Activated CD8-positive, alpha-beta memory T cell treated with anti-CD3 and anti-CD28 coated beads for 4 hours (primary cell): ENCODE measurements at places on chromosomes 13 and 19.

- peak; percentile 85 for DNase-seq
Measured at GRCh38 chr19:29671393-29672160, 6.3 kb downstream of the PLEKHF1 start.

GRCh38 chr13:103895835-103896531, 829.8 kb upstream of the SLC10A2 start:
- DNase-seq = no peak

DNA sequence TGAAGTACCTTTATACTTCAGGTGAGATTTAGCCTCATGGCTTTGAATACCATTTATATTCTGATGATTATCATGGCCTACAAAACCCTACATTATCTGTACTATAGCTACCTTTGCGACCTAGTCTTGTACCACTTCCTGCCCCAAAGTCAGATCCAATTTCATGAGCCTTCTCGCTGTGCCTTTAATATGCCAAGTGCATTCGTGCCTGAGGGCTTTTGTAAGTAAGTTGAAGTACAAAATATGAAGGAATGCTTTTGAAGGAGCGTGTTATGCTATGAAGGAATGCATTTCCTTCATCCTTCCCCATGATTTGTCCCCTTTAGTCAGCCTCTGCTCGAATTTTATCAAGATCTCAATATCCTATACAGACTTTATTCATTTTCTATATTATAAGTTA, 9.2 kb upstream of the RASL11A start:
- no peak for DNase-seq

DNA sequence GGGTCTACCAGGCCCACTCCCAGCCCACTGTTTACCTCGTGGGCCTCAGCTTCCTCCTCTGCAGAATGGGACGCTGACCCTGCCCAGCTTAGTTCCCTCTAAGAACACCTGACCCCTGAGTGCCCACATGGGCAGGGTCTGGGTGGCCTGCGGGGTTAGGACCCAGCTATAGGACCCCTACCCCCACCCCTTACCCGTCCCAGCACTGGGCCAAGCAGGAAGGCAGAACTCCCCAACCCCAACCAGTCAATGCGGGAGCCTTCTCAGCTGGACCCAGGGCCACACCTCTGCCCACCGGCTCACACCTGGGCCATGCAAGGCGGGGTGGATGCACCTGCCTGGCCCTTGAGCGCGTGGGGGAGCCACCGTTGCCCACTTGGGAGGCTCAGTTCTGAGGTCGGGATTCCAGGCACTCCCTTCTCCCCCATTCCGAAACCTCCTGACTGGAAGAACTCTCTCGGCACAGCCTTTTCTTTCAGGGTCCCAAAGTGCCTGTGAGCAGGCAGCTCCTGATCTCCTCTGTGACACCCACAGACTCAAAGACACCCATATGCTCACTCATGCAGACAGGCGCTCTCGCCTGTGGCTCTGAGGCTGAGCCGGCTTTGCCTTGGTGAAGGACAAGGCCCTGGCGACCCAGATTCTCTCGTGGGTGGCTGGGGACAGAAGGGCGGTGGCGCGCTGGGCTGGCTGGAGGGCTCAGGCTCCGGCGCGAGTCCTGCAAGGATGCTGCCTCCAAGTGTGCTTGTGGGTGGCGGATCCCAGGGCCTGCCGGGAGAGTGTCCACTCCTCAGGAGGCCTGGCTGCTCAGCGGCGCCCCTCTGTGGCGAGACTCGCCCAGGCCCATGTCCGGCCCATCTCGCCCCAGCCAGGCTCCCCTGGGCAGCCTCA, 27.9 kb upstream of the PARP4 start:
- no peak for DNase-seq

GRCh38 chr13:62356977-62357376, 941.3 kb upstream of the PCDH20 start:
- DNase-seq = no peak

- DNase-seq = no peak
Measured at GRCh38 chr13:33787051-33787591, 30.8 kb upstream of the RFC3 start.

GRCh38 chr19:35254341-35255297, 5.8 kb downstream of the LSR start:
- DNase-seq = no peak

GRCh38 chr19:18738961-18739690, 52.0 kb downstream of the COMP start:
- DNase-seq = no peak

GRCh38 chr19:44689290-44690130, 9.4 kb upstream of the CEACAM16 start:
- peak; percentile 56 for DNase-seq

DNA sequence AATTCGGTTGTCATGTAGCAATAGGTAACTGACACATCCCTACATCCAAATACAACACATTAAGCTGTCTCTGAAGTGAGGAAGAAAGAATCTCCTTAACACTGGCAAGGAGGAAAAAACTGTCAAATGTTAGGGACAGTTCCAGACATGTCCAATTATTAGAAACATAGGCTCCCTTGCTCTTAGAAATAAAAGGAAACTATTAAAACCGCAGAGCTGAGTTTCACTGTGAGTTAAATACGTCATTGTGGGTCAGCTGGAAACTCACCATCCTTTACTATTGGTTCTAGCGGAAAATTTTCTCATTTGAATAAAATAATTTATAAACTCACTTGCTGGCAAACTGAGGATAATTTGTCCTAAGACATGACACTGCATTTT, 40.7 kb downstream of the STARD13 start:
- DNase-seq = no peak

DNA sequence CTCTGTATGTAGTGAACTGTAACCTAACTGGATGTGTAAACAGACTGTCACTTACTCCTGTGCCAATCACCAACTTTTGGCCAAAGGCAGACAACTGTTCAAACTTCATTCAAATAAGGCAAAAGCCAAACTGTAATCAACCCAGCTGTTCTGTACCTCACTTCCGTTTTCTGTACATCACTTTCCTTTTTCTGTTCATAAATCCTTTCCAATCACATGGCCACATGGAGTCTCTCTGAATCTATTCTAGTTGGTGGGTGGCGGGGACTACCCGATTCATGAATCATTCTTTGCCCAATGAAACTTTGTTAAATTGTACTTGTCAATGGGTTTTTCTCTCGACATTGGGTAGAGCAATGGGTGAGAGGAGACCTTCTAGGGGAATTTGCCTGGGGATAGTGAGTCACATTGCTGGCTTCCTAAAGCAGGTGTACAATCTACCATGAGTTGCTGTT, 178.3 kb upstream of the RFC3 start:
- no peak for DNase-seq

GRCh38 chr13:36341718-36342117, 4.5 kb downstream of the SPART start:
- DNase-seq = no peak

DNA sequence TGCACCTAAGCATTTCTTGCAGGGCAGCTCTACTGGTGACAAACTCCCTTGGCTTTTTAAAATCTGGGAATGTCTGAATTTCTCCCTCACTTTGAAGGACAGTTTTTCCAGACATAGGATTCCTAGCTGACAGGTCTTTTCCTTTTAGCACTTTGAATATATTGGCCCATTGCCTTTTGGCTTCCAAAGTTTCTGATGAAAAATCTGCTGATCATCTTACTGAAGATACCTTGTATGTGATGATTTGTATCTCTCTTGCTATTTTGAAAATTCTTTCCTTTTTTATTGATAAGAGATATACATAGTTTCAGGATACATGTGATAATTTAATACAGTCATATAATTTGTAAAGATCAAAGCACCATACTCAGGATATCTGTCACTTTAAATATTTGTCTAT, 211.1 kb downstream of the ZIC5 start:
- no peak for DNase-seq

GRCh38 chr13:75299246-75299645, 182.7 kb downstream of the TBC1D4 start:
- no peak for DNase-seq

DNA sequence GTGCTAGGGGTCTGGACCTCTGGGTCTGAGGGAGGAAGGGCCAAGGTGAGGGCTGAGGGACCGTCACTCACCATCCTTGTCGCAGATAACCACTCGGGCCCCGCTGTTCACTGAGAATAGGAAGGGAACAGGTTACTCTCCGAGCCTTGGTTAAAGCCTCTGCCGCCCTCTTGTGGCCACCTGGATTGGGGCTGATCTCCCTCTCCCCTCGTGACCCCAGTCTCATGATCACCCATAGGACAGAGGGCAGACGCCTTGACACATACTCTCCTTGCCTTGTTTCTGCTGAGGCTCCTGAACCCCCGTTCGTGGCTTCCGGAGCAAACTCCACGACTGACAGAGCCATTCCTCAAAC, 580 bp downstream of the HSD17B14 start:
- peak; percentile 84 for DNase-seq

- DNase-seq = no peak
Measured at GRCh38 chr13:95643936-95644598, 439 bp downstream of the DZIP1 start.

DNA sequence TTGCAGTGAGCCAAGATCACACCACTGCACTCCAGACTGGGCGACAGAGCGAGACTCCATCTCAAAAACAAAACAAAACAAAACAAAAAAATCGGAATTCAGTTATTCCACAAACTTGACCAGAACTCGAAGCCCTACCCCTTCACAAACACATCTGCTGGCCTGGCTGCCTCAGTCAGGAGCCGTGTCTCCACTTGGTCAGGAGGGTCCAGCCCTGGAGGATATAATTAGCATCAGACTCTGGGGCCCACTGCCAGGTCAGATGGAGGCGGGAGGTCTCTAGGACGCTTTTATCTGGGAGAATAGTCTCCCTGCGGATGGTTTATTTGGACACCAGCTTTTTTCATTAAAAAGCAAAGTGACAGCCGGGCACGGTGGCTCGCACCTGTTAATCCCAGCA, 8.0 kb downstream of the ELL start:
- DNase-seq = no peak

DNA sequence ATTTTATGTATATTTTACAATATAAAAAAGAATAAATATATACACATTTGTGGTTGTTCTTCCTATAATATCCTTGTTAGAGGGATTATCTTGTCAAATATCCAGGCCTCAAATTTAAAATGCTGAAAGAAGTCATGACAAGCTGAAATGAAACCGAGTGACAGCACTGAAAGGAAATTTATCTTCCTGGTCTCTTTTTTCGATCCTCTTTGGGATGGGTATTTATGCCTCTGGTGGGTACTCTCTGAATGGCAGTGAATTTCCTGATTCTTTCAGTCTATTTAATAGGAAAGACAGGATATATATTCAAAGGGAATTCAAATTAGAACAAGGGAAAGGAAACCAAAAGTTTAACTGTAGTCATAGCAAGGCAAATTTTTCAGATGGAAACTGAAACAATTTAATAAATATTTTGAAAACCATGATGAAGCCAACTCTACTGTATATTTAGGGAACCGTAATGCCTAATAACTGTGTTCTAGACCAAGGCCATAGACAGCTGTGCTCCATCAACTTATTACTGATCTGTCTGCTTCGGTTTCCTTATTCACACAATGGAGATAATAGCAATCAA, 97.9 kb downstream of the DLEU7 start:
- no peak for DNase-seq

- peak; percentile 61 for DNase-seq
Measured at GRCh38 chr19:47296036-47296435, 13.6 kb upstream of the C5AR1 start.

DNA sequence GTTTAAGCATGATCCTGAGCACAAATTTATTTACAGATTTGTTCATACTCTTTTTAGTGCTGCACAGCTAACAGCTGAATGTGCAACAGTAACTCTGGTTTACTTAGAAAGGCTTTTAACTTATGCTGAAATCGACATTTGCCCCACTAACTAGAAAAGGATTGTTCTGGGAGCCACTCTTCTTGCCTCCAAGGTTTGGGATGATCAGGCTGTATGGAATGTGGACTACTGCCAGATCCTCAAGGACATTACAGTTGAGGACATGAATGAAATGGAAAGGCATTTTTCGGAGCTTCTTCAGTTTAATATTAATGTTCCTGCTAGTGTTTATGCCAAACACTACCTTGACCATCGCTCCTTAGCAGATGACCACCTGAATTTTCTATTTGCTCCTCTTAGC, 16.0 kb downstream of the ZNF100 start:
- DNase-seq = no peak

- DNase-seq = no peak
Measured at GRCh38 chr13:73835138-73835721, 299.0 kb downstream of the KLF12 start.

DNA sequence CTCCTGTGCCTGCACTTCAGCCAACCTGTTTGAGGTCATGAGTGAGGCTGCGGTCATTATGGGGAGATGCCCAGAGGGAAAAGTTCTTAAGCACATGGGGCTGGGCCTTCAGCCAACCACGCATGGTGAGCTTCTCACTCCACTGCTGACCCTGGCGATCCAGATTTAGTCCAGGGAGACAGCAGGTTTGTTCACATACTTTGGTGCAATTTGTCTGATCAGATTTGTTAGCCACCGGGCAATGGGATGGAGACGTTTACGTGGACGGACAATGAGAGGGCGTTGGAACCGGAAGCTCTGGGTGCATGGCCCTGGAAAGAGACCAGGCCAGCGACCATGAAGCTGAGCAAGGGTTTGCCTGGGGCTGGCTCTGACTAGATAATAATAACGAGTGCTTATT, 56.2 kb downstream of the RGCC start:
- no peak for DNase-seq

- peak; percentile 21 for DNase-seq
Measured at GRCh38 chr19:51660975-51661600, 14.5 kb upstream of the SIGLEC14 start.

DNA sequence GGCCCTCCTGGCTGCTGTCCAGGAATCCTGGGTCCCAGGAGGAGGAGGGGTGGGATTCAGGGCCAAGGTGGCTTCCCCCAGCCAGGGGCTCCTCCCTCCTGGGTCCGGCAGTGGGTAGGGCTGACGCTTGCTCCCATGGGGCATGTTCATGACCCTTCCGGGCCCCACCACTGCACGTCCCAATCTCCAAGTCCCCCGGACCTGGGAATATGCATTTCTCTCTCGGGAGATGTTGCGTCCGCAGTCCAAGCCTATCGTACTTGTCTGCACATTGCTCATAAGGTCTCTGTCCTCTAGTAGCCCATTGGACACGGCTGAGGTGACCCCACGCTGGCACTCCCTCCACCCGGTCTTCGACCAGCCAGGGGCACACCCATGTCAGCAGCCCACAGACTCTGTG, 192.3 kb downstream of the TEX29 start:
- no peak for DNase-seq

- DNase-seq = no peak
Measured at GRCh38 chr19:46385636-46386035, 27.7 kb downstream of the CCDC8 start.

DNA sequence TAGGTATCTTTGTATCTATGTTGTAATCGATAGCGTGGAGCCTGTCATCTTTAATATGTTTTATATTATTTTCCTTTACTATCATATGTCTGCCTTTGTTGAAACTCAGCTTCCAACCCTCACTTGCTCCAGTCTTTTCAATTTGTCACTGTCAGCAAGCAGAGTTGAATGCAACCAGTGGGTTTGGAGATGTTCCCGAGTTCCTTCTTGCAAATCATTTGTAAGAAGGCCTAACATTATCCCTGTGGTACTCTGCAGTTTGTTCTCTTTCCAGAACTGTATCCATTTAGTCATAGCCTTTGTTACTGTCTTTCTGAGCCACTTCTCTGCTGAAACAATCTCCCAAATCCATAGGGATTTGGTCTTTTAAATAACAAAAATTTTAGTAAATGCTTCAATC, 41.8 kb downstream of the RNASEH2B start:
- no peak for DNase-seq
